Stimulated activated naive B cell treated with anti-CD40 and anti-IgM and Interleukin-4, amounts not matched to agents 10 μg/mL and 1 μg/mL and 100 μg/mL, for 72 hours (primary cell): ENCODE measurements at places on chromosomes 2 and 18.

DNA sequence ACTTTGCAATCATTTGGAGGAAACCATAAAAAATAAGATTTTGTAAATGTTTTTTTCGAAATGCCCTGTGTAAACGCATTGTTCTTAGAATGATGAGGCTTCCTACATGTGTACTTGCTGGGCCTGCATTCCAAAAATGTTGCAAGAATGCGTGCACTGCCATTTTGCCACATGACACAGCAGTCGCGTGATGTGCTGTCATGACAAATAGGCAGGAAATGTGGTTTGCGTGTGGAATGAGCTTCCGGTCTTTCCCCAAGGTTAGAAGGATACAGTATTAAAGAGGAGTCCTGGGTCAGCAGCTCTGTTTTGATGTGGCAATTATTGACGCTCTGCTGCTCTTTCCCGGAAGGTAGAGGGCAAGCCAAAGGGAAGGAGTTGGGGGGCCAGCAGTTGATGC, 18.1 kb upstream of the SERPINB2 start:
- no peak for DNase-seq

DNA sequence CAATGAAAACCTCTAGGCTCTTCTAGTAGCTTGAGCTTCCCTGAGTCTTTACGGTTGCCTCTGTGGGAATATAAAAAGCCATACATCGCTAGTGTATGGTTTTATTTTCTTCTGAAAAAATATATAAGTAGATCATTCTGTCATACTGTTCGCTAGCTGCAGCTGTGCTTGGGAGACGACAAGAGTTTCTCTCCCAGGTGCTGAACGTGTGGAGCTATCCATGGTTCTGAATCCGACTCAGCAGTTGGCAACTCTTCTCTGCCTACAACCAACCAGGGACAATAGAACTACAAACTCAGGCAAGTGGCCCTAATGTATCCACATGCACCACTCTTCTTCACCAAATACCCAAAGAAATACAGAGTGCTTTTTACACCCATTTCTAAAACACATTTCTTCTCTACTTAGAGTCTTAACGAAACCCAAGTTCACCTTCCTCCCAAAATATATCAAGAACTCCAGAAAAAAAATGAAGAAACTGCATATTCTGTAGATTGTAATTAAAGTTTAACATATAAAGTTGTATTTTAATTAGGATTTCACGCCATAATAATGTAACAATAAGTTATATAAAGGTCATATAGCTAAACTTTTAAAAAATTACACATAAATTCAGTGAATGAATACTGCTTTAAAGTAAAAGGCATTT, 2.2 kb upstream of the KCNH7 start:
- no peak for DNase-seq

DNA sequence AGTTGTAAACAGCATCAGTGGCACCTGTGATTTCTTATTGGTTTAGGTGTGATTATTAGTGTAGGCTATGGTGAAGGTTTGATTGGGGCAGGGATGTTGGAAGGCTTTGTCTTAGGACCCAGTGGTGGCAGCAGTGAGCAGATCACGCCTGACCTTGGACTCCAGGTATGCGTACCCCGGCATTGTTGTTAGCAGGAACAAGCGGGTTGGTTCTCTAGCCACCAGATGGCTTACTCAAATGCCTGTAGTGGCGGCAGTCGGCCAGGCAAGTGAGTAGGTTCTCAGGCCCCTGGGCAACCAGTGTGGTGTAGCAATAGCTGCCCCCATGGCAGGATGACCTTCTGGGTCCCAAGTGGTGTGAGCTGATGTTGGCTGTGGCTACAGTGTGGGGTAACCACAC, 558.3 kb downstream of the KCNJ3 start:
- no peak for DNase-seq

DNA sequence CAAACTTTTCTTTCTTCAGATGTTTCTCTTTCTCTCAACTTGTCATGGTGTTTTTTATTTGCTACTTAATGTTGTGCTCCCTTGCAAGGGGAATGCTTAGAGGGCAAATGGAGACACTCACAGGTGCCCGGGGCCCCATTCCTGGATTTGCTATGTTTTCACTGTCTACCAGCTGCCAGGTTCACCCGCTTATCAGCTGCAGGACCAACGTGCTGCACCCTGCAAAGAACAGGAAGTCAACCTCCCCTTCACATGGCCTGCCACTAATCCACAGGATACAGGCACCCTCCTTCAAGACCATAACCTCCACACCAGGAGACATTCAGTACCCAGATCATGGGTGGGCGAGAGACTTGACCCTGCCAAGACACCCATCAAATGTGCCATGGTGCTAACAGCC, 237.6 kb upstream of the STON1 start:
- no peak for DNase-seq

DNA sequence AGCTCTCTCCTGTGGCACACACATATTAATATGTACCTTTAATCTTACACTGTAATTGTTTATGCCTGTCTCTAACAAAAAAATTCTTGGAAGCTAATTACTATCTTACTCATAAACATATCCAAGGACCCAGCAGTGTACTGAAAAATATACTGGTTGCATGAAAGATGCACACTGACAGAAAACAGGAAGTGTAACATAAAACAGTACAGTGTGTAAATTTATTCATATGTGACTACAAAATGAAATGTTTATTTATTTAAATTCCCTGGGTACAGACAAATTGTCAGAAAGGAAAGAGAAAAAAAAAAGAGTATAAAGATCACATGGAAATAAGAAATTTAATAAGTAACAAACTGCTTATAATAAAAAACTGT, 28.5 kb downstream of the TMEM131 start:
- no peak for DNase-seq

DNA sequence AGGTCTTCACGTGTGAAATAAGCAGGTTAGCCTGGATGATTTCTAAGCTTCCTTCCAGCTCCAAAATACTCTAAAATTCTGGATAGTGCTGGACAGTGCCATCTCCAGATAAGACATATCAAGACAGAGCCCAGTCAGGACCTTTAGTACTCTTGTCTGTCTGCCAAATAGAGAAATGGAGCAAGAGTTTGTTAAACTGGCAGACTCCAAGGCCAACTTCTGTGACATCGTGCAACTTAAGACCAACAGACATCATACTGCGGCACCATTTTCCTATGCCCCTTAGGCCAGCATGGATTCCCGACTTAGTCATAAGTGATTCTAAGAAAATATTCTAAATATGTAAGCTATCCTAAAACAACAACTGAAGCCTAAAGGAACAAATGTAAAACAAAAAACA, 118.6 kb downstream of the RBMS1 start:
- DNase-seq = no peak

GRCh38 chr2:143679617-143680016, 550.4 kb downstream of the ARHGAP15 start:
- DNase-seq = no peak

- DNase-seq = no peak
Measured at GRCh38 chr2:86305915-86306254, 31.5 kb downstream of the REEP1 start.

GRCh38 chr2:202635428-202636212, 851 bp downstream of the FAM117B start:
- DNase-seq = peak; percentile 76

DNA sequence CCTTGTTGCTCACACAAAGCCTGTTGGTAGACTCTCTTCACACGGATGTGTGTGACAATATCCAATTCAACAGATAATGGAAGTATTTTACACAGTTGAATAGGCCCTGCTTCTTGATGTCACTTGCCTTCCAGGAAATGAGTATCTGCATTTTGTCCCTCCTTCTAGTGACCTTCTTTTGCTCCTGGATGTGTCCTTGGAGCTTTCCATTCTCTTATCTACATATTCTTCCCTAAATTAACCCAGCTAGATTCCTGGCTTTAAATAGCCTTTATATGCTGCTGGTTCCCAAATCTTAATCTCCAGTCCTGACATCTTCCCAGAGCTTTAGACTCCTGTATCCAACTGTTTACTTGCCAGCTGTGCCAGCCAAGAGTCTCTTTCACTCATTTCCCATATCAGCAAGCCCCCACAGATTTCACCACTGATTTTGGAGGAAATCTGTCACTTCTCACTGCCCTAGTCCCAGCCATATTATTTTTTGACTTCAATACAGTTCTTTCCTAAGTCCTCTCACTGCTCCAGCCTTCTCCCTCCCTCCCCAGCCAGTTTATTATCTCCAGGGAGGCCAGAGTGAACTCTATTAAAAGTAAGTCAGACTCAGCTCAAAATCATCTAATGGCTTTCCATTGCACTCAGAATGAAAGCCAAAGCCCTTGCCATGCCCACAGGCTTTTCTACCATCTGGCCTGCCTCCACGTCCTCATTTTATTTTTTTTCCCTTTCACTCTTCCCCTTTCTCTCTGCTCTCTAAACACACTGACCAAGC, 170.0 kb downstream of the PDE11A start:
- DNase-seq = no peak

DNA sequence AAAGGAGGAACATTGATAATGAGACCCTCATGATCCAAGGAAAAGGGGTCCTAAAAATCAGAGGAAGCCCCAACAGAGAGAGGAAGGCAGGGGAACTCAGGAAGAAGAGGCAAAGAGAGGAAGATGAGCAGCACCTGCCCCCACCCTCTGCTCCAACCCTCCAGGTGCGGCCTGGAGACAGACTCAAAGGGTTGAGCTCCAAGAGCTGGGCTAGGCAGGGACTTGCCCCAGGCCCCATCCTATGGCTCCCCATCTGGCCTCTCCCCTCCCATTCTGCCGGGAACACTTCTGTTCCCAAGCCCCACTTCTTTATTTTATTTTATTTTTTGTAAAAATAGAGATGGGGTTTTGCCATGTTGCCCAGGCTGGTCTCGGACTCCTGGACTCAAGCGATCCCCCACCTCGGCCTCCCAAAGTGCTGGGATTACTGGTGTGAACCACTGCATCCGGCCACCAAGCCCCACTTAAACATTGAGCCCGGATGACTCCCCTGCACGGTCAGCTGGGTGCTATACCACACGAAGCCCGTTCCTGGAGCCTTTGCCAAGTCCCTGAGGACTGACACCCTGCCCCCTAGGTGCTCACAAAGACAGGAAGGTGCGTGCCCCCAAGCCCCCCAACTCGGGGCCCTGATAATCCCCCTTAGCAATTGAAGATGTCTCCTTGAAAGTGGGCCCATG, 3.8 kb upstream of the GPR55 start:
- no peak for DNase-seq

- DNase-seq = peak; percentile 87
Measured at GRCh38 chr2:234308813-234309195, 188.1 kb downstream of the ARL4C start.

GRCh38 chr2:48050711-48051110, 144.4 kb upstream of the FBXO11 start:
- DNase-seq = no peak

DNA sequence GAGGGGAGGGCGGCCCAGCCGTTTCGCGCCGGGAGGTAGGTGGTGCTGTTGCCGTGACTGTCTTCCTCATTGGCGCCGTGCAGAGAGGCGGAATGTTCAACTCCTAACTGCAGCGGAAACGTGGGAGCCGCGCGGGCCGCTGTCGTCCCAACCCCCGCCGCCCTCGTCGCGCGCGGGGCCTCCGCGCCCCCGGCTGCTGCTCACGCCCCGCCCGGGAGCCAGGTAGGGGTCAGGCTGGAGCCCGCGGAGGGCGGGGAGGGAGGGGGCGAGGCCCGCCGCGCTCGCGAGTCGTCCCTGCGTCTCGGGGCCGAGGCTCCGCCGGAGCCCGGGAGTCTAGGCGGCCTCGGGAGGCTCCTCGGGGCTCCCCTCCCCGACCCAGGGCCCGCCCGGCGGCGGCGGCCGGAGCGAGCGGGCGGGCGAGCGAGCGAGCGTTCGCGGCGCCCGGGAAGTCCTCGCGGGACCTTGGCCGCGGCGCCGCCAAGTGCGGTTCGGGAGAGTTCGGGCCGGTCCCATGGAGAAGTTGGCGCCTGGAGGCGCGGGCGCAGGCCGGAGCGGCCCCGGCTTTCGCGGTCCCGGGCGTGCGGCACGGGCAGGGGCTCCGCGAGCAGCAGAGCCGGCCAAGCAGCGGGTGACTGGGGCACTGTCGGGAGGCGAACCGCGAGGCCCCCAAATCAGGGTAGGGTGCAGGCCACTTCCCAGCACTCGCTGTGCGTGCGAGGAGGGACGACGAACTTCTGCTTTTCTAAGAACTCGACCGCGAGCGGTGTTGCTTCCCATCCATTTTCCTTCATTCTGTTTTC, at the start of gene MAP3K20:
Gene MAP3K20, plus strand, starts transcription at position 66 of the 800 bp plus-strand sequence. CDS start 15,186 bp downstream, outside the sequence.
- DNase-seq = peak; percentile 61

GRCh38 chr2:46267616-46268015, 29.6 kb upstream of the EPAS1 start:
- DNase-seq = no peak

- no peak for DNase-seq
Measured at GRCh38 chr2:430291-431040, 142.6 kb upstream of the ALKAL2 start.

DNA sequence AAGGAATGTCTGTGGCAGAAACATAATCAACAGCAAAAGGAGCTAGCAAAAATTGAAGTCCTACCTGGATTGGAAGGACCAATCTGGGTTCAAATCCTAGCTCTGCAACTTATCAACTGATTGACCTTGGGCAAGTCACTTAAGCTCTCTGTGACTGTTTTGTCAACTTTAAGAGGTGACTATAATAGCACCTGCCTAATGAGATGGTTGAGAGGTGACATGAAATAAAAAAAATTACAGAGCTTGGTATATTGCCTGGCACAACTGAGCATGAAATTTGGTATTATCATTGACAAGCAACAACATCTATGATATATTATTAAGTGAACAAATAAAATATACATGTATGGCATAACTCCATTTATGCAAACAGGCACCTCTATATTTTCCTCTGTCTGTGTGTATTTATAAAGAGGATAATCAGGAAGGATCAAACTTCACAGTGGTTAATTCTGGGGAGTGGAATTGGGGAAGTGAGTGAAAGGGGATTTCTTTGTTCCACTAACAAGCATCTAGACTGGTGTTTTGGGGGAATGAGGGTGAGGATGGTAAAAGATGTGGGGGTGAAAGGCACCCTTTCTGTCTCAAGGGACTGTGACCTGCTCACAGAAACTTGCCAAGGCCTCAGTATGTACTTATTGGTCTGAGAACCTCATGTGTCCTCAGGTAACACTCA, 132.8 kb upstream of the SERTAD2 start:
- peak; percentile 16 for DNase-seq
